ENCODE measurements at places on chromosomes 5 and 9.

DNA sequence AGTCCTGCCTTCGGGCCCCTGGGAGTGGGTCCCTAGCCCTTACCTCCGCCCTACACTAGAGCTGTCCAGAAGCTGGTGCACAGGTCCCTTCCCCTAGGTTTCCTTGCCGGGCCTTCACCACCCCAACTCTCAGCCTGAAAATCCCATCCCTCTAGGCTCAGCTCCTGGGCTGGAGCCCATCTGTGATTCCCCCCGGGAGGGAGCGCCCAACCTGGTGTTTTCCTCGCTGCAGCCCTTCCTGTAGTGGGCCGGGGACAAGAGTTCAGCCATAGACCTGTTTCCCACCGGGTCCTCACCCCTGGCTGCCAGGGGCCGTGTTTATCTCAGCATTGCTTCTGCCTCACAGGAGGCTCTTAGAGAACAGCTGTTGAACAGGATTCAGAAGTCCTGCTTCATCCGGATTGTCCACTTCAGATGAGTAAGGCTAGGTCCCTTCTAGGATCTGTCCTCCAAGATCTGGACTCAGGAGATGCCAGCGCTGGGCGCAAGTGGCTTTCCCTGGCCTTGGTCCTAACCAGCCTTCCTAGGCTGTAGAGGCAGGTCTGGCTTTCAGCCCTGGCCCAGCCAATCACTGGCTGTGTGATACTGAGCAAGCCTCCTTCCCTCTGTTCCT, 965 bp downstream of the GLIPR2 start:
- no peak for DNase-seq

GRCh38 chr9:81259896-81260295, 429.5 kb downstream of the TLE1 start:
- DNase-seq = no peak

- DNase-seq = no peak
Measured at GRCh38 chr9:105475302-105475701, 27.5 kb downstream of the FSD1L start.

GRCh38 chr5:72273547-72273946, 46.5 kb downstream of the MRPS27 start:
- no peak for DNase-seq

GRCh38 chr5:12566441-12566840, 662.2 kb upstream of the CTNND2 start:
- no peak for DNase-seq

DNA sequence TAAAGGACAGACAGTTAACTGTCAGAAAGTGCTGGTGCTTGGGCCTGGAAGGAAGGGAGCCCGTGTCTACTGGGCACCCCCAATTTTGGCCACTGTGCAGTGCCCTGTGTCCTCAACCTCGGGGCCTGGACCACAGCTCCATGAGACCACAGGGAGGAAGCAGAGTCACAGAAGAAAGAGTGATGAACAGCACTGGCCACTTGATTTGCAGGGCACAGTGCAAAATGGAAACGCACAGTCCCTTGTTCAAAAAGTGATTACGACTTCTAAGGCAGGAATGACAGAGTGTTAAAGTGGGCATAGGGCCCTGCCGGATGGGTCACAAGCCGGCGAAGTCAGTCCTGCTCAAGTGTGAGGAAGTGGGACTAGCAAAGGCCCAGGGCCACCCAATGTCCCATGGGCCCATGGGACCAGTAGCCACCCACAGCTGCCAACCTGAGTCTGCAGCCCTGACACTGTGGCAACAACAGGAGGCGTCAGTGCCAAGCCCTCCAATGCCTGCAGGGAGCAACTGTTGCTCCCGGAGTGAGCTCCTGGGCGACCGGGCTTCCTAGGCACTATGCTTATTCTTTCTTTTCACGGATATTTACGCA, 85.4 kb downstream of the ADAMTS2 start:
- DNase-seq = no peak

DNA sequence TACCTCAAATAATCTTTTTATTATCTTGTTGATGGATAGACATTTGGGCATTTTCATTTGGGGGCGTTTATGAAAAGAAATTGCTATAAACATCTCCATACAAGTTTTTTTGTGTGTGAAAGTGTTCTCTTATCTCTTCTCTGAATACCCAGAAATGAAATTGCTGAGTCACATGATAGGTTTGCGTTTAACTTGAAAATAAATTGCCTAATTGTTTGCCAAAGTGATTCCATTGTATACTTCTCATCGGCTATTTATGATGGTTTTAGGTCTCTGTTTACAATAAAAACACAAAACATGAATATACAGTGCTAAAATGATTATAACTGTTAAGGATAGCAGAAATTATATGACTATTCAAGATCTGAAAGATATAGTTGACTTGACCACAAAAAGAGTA, 361.7 kb downstream of the TAF11L14 start:
- no peak for DNase-seq

DNA sequence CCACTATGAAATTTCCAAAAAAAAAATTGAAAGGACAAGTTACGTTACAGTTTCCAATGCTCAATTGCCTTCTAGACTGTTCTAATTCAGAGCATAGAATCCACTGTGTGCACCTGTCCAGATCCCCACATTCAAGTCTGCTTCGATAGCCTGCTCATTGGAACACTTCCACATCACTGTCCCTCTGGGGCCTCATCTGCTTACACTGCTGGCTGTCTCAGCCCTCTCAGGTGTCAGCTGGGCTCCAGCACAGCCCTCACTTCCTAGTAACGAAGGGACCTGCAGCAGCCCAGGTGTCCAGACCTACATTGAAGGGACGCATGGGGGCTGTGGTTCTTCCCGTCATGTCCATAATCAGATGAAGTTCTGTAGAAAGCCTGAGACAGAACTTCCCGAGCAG, 94.3 kb upstream of the EMB start:
- DNase-seq = no peak

DNA sequence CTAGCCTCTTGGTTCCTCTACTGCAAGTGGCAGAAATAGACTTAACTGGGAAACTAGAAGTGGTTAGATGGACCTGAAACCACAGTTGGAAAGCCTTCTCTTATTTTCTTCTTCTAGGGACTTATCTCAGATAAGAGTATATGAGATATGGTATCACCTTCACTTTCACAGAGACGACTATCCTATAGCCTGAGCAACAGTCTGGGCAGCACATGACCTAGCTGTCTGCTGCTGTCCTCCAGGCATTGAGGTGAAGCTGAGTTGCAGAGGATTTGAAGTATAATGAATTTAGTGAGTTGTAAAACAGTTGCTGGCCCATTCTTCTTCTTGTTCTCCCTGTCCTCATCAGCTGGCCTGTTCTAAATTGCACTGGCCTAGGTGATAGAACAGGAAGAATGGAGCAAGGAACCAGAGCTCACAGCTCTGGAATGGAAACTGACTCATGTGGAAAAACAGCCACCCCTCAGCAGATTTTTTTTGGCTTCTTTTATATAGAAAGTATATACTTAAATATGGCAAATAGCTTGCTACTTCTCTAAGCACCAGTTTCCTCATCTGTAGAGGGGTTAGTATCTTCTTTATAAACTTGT, 27.8 kb downstream of the RECK start:
- DNase-seq = no peak

DNA sequence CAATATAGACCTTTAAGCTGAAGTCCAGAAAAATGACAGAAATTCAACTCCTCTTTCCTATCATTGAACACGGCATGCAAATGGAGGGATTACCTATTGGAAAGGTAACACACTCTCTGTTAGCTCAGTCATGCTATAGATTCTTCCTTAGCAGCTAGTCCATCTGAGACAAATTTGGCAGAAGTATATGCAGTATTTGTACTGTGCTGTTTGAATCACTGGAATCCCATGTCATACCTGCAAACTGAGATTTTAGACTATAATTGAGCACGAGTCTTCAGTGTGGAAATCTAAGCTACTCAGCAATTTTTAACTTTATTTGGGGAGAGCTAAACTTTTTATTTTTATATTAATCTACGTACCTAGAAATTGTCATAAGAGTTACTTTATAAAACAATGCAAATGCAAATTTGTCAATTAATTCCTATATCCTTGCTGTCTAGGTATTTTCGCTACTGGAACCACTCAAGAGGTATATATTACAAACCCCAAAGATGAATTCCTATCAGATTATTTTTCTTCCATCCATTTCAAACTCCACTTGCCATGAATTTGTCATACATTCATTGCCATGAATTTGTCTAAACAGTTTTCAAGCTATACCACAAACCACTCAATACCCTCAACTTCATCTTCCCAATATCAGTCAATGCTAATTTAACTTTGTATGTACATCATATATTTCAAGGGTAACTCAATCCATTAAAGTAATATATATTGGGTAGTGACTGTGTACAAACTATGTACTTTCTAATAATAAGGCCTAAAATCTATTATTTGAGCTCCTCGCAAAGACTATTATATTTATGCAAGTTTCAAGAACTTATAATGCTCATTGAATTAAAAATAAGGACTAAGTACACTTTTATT, 224.8 kb downstream of the MEF2C start:
- no peak for DNase-seq

DNA sequence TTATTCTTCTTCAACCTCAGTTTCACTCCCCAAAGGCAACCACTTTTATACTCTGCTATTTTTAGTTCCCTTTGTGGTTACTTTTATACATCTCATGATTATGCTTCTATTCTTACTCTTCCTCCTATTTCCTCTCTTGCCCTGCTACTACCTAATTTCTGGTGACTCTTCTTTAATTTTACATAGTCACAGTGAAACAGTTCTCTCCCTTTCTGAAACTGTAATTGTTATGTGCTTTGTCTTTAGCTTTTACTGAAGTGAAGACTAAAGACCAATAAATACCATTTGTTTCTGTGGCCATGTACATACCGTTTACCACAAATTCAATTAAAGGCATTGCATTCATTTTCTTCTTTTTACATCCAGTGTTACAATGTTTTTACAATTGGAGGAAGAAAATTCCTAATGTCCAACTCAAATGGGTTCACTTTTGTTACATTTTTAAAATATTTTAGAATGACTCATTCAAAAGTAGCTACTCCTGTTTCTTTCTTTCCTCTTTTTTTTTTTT, 410.6 kb downstream of the PSAT1 start:
- no peak for DNase-seq

- no peak for DNase-seq
Measured at GRCh38 chr5:112189391-112189790, 229.7 kb downstream of the EPB41L4A start.

- no peak for DNase-seq
Measured at GRCh38 chr5:122908662-122909061, 63.2 kb downstream of the SNX24 start.

DNA sequence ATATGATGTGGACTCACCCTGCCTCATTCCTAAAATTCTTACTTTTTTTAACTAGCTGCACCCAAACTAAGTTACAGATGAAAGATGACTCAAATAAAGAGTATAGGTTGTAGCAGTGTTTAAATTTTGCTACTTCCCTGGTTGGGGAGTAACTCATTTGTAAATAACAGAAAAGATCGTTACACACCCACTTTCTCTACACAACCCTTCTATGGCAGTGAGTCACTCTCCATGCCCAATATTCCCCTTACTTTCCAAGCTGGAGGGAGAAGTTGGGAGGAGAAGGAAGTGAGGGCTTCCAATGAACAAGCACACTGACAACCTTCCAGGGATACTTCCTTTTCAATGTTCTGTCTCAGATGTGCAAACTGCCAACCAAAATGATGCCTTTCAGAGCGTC, 1.9 kb downstream of the RASEF start:
- DNase-seq = no peak

GRCh38 chr9:132075853-132076252, 3.8 kb downstream of the MED27 start:
- DNase-seq = no peak

GRCh38 chr5:81783401-81783800, 32.5 kb upstream of the SSBP2 start:
- DNase-seq = no peak

DNA sequence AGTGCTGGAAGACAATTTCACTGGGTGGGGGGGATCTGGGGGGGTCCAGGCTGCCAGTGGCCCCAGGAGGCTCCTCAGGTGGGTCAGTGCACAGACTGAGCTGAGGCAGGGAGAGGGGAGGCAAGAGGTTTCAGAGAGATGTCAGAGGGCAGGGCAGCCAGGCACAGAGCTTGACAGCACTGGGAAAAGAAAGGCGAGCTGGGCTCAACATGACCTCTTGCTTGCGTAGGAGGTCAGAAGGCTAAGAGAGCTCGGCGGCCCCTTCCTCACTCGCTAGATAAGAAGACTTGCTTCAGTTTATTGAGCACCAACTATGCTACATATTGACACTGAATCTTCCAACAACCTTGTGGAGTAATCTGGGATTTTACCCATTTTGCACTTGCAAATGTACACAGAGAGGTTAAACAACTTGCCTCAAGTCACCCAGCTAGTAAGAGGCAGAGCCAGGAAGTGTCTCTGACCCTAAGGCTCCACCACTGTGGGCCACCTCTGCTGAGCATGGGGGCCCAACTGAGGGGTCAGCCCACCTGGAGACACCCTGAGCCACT, 3.5 kb downstream of the PDLIM7 start:
- DNase-seq = no peak

GRCh38 chr9:114224247-114224610, 68.9 kb downstream of the COL27A1 start:
- no peak for DNase-seq

DNA sequence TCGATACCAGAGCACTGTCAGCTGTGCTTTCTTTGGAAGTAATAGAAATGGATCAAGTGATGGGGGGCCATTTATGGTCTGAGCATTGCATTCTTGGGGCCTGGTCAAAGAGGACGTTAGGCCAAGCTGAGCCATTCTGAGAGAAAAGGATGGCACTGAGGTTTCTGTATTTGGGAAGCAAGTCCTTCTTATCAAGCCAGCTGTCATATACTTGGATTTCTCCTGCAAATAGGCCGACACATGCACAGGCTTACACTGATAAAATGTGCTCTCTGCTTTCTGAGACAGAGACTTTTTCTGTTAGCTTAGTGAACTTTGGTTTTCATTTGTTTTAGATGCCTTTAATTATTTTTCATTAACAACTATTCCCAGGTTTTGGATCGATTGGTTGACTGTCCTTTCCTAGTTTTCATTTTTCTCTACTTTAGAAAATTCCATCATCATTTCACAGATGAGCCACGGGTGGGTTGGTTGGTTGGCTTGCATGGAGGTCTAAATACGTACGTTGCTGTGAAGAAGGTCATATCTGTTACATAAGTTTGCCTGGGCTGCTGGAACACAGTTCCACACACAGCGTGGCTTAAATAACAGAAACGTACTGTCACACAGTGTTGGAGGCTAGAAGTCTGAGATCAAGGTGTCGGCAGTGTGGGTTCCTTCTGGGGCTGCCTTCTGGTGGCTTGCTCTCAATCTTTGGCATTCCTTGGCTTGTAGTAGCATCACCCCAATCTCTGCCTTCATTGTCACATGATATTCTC, 20.3 kb downstream of the TMOD1 start:
- no peak for DNase-seq

DNA sequence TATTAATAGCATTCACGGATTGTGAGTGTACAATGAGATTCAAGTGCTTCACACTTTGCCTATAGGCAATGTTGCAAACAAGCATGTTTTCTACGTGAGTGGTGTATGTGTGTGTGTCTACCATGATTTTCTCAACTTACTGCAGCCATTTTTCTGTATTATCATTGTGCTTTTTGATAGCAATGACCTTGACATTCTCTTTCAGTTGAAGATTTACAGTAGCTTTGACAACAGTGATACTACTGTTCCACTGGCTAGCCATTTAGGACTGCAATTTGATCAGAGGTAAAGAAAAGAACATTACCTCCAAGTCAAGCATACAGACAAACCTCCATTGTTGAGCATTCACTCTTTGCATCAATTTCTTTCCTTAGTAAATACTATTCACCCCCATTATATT, 297.0 kb downstream of the MAN2A1 start:
- DNase-seq = no peak
